ENCODE measurements at places on chromosomes 3 and 15. TPM values are rescaled to one million over a fixed set of nuclear protein-coding genes. Genes with fewer than 3 reads are reported as not detected.

The TNFAIP8L3 gene
- total RNA-seq = not detected

The SERPINI2 gene
- 0.13 TPM for total RNA-seq

The TLR9 gene
- not detected for total RNA-seq

The ZNF860 gene
- not detected for total RNA-seq

- no peak for DNase-seq
Observed at GRCh38 chr15:78988361-78988911, 43.6 kb upstream of the CTSH start.

DNA sequence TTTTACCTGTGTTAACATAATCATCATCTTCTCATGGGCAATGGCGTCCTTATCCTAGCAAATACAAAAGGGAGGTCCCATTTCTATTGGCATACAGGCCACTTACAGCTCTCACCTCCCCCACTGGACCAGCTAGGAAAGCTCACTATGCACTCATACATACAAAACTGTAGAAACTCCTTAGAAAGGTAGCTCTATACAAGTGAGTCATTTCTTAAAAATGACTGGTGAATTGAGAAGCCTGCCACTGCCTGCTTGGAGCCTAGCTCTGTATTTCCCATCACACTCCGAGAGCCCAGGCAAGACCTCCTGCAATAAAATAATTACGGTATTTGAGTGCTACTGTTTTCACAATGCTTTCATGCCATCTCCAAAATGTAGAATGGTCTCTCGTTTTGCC lies 321.8 kb downstream of the ULK4 start:
- DNase-seq = no peak

DNA sequence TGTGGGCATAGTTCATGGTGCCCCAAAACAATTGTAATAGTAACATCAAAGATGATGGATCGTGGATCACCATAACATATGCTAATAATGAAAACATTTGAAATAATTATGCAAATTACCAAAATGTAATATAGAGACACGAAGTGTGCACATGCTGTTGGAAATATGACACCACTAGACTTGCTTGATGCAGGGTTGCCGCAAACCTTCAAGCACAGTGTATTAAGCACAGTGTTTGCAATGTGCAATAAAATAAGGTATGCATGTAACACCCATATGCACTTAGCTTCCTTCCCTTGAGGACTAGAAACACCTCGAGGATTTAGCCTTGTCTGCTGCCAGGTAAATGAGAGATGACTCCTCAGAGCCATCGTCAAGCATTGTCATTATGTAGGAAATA lies 10.9 kb upstream of the GJD2 start:
- DNase-seq = no peak

DNA sequence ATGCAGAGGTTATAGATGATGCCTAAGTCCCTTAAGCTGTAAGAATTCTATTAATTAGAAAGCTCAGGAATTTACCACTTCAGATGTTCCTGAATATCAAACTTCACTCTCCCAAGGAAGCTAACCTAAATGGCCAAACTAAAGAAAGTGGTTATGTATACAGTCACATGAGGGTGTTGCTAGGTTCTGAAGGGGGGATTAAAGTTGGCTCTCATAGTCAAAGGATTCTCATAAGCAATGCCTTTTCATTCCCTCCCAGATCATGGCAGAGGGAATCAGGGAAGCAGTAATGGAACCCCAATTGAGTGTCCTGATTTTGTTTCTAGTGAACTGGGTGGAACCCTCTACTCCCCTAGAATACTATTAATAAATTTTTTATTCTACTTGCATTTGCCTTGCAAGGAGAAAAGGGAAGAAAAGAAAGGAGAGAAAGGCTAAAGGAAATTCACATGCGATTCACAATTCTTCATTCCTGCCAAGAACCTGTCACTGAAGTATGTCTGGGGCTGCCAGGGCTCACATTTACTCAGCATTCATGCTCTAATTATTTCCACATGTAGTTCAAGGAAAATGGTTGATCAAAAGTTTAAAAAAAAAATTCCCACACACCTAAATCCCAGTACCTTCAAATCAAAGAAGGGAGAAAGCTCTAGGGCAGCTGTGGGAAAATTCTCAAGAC lies 25.1 kb downstream of the FSTL1 start:
- DNase-seq = no peak

GRCh38 chr3:57856675-57857074 lies 100.6 kb downstream of the SLMAP start:
- DNase-seq = no peak

GRCh38 chr3:177449360-177450006 lies 252.2 kb upstream of the TBL1XR1 start:
- no peak for DNase-seq

DNA sequence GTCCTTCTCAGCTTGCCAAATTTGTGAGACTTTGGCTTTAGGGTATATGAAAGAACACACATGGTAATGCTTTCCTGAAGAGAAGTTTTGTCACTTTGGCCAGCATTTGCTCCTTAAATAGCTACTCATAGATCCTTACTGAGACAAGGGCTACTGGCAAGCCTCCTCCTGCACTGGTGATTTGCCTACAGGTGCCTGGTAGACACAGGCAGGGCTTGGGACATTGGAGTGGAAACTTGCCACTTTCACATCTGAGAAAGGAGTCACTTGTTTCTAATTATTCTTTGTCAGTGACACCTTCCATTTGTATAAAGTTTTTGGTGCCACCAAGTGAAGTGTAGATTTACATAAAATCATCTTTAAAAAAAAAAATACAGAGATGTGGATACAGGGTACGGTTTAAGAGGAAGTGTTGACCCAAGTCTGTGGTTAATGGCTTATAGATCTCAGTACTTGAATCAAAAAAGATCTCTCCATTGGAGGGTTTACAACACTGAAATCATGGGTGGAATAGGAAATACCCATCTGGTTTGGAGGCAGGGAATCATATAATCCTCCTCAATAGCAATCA lies 132.8 kb upstream of the GADL1 start:
- no peak for DNase-seq

DNA sequence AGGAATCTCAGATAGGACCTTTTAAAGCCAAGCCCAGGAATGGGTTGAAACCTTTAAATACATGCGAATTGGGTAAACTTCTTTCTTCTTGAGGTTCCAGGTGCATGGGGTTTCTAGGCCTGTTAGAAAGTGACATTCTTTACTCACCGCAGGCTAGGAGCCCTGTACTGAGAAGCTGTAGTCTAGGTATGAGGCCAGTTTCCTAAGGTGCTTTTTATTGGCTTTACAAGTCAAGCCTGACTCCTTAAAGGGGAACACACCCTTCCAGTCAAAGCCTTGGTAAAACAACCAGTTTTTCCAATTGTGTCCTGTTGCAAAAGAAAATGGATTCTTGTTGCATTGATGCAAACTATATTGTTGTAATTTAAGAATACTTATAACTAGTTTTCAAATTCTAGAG lies 76.1 kb upstream of the ATP11B start:
- no peak for DNase-seq

DNA sequence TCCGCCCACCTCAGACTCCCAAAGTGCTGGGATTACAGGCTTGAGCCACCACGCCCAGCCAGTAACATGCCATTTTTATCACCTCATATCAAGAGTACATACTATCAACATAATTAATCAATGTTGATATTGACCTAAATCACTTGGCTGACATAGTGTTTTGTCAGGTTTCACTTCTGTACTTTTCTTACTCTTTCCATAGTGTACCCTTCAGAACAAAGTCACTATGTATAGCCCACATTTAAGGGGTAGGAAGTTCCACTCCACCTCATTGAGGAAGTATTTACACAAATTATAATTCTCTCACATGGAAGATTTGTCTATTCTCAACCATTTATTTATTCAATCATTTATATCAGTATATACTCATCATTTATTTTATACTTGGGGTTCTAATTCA lies 145.2 kb downstream of the STAG1 start:
- no peak for DNase-seq
